ENCODE measurements at places on chromosomes 4 and X.

- no peak overlapping the region for H3K4me3 ChIP-seq
- H3K36me3 ChIP-seq: no peaks in the 10 kb centered on the region
- H3K27me3 ChIP-seq: no peaks in the 10 kb centered on the region
- H3K27ac ChIP-seq: no peak overlapping the region
- no peaks in the 10 kb centered on the region for H3K4me1 ChIP-seq
- DNase-seq: no peak
Observed at GRCh38 chr4:112073181-112073580, 72.1 kb upstream of the FAM241A start.

GRCh38 chr4:139647184-139647583 lies 18.4 kb upstream of the MGST2 start:
- H3K4me3 ChIP-seq: no peak overlapping the region
- no peaks in the 10 kb centered on the region for H3K4me1 ChIP-seq
- DNase-seq: no peak

DNA sequence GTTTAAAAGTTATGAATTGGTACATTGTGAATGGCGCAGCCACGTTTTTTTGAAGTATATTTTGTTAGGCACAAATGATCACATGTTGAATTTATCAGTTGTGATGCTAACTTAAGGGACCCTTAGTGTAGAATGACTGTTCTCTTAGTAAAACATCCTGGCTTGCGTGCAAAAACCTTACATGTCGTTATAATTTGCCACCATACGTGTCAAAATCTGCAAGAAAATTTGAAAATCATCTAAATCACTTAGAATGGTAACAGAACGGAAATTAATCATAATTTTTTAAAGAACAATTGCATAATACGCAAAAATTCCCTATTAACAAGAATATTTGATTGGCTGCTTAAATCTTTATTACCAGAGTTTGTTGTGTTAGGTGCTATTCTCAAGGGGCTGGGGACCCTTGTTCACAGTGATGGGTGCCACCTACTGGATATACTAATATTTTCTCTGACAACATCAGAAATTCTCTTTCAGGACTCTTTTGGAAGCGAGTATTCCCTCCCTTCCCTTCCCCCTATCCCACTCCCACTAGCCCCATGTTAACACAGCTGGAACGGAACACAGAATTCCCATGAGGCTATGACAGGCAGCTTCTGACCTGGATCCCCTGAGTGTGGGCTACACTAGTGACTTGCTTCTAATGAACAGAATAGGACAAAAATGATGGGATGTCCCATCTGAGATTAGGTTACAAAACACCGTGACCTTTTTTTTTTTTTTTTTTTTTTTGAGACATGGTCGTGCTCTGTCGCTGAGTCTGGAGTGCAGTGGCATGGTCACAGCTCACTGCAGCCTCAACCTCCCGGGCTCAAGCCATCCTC lies 71.8 kb downstream of the SUPT20HL2 start:
- H3K27ac ChIP-seq: no peak overlapping the region
- no peak for DNase-seq
- no peak overlapping the region for H3K4me3 ChIP-seq
- H3K36me3 ChIP-seq: no peaks in the 10 kb centered on the region
- no peaks in the 10 kb centered on the region for H3K4me1 ChIP-seq

GRCh38 chr4:55545151-55545550 lies 1.6 kb downstream of the CLOCK start:
- no peak for DNase-seq
- H3K27ac ChIP-seq: peak overlapping the region; percentile 95
- H3K4me3 ChIP-seq: peak overlapping the region; percentile 92
- H3K36me3 ChIP-seq: no peaks in the 10 kb centered on the region
- no peaks in the 10 kb centered on the region for H3K27me3 ChIP-seq
- H3K4me1 ChIP-seq: peaks cover 21% of the 10 kb centered on the region

DNA sequence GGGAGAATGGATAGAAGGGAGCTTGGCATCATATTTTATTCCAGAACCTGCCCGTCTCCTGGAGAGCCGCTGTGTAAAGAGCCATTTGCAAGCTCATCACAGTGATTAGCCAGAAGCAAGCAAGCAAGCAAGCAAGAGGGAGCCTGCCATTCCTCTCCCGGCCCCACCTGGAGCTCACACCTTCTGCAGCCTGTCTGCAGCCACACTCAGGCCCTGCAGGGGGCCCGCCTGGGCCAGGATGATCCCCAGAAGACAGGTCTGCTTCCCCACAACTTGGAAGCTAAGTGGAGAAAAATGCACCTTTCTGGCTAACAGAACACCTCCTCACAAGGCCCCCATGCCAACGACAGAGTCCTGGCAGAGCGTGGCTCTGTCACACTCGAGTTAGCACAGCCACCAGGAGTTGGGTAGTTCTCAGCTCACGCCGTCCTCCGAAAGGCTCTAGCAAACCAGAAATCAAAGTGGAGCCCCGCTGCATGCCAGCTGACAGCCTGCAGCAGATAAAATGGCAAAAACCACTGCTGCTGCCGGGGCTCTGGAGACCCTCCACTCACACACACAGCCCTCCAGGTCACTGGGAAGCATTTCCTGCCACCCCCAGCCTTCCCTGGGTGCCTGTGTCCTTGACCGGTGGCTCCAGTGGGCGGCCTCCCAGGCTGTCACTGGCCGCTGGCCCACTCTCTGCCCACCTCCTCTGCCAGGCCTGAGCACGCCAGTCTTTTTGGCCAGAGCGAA lies 54.9 kb downstream of the DCTD start:
- no peaks in the 10 kb centered on the region for H3K27me3 ChIP-seq
- DNase-seq: no peak
- no peaks in the 10 kb centered on the region for H3K4me1 ChIP-seq
- no peaks in the 10 kb centered on the region for H3K36me3 ChIP-seq
- no peak overlapping the region for H3K4me3 ChIP-seq

GRCh38 chr4:39834269-39834668 lies 136.3 kb downstream of the UBE2K start:
- no peak overlapping the region for H3K4me3 ChIP-seq
- no peak for DNase-seq
- no peaks in the 10 kb centered on the region for H3K27me3 ChIP-seq
- H3K27ac ChIP-seq: no peak overlapping the region
- H3K4me1 ChIP-seq: no peaks in the 10 kb centered on the region

DNA sequence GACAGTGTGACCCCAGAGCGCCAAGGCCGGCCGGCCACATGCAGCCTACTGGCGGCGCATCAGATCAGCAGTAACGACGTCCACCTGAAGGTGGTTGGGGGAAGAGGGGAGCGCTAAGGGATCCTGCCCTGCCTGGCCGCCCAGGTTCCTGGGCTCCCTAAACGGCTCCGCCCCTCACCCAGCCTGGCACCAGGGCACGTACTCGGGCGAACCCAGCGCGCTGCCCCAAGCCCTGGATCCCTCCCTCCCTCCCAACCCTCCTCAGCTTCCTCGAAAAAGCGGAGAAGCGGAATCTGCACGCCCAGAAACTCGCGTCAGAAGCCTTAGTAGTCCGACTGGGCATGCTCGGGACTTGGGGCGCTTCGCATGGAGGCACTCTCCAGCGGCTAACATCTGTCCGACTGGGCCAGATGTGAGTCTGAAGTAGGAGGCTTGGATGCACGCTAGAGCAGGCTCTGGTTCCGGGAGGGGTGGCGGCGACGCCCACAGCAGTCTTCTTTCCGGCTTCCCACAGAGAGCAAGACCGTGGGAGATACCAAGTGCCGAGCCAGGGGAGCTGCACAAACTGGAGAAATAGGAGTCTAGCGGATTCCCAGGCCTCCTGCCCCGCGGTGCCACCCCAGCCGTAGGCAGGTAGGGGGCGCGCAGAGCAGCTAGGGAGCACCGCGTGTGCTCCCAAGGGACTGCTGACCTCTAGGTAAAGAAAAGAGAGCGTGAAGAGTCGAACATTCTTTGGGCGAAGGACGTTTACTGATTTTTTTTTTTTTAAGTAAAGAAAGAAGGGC lies 114.3 kb upstream of the TEX13C start:
- no peaks in the 10 kb centered on the region for H3K36me3 ChIP-seq
- H3K4me1 ChIP-seq: no peaks in the 10 kb centered on the region
- DNase-seq: no peak
- H3K27me3 ChIP-seq: no peaks in the 10 kb centered on the region

DNA sequence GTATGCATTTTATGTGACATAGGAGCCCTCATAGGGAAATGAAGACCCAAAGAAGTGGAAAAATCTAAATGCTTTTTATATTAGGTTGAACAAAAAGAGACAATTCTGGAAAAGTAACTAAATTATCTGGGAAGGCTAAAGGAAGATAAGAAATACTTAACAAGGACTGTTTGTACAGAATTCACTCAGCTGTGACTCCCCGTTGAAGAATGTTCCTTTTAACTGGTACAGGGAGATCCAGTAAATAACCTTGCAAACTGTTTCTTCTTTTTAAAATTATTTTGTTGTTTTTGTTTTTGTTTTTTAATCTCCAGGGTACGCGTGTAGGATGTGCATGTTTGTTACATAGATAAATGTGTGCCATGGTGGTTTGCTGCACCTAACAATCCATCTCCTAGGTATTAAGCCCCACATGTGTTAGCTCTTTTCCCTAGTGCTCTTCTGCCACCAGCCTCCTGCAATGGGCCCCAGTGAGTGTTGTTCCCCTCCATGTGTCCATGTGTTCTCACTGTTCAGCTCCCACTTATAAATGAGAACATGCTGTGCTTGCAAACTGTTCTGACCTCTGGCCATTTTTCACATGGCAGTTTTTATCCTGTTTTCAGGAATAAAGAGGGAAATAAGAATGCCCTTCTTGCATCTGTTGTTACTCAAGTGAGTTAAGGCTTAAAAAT lies 81.7 kb downstream of the PWWP3B start:
- no peak overlapping the region for H3K27ac ChIP-seq
- H3K4me1 ChIP-seq: no peaks in the 10 kb centered on the region
- DNase-seq: no peak
- no peaks in the 10 kb centered on the region for H3K27me3 ChIP-seq
- H3K4me3 ChIP-seq: no peak overlapping the region
- H3K36me3 ChIP-seq: no peaks in the 10 kb centered on the region

GRCh38 chr4:69714086-69714485 lies 46.3 kb downstream of the SULT1B1 start:
- no peaks in the 10 kb centered on the region for H3K36me3 ChIP-seq
- DNase-seq: no peak
- H3K27ac ChIP-seq: no peak overlapping the region
- H3K4me1 ChIP-seq: no peaks in the 10 kb centered on the region
- no peak overlapping the region for H3K4me3 ChIP-seq

- no peaks in the 10 kb centered on the region for H3K36me3 ChIP-seq
- no peak for DNase-seq
- H3K27me3 ChIP-seq: no peaks in the 10 kb centered on the region
- H3K4me3 ChIP-seq: no peak overlapping the region
- no peak overlapping the region for H3K27ac ChIP-seq
Observed at GRCh38 chrX:46125111-46125510, 420.1 kb downstream of the ZNF674 start.

- H3K36me3 ChIP-seq: no peaks in the 10 kb centered on the region
- no peak overlapping the region for H3K27ac ChIP-seq
- H3K4me1 ChIP-seq: no peaks in the 10 kb centered on the region
Observed at GRCh38 chrX:69285881-69286564, 120.8 kb upstream of the PJA1 start.

DNA sequence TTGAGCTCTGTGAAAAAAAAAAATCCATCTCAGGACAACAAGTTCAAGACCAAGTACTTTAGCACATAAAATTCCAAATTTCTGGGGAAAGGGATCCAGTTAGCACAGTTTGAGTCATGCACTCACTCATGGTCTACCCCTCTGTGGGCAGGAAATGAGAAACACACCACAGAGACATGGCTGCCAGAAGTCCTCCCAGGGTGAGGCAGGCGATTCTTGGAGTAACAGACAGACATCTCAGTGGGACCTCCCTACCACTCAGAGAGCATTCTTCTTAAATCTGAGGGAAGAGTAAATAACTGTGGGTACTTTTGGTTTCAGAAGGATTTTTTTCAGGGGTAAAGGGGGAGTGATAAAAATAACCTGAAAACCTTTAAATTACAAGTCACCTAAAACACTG lies 14.1 kb downstream of the CXCL1 start:
- no peak overlapping the region for H3K4me3 ChIP-seq
- H3K27ac ChIP-seq: no peak overlapping the region
- no peak for DNase-seq
- no peaks in the 10 kb centered on the region for H3K36me3 ChIP-seq

GRCh38 chr4:175447016-175447415 lies 365.0 kb downstream of the GPM6A start:
- no peak overlapping the region for H3K27ac ChIP-seq
- H3K4me3 ChIP-seq: no peak overlapping the region
- no peak for DNase-seq
- no peaks in the 10 kb centered on the region for H3K4me1 ChIP-seq

DNA sequence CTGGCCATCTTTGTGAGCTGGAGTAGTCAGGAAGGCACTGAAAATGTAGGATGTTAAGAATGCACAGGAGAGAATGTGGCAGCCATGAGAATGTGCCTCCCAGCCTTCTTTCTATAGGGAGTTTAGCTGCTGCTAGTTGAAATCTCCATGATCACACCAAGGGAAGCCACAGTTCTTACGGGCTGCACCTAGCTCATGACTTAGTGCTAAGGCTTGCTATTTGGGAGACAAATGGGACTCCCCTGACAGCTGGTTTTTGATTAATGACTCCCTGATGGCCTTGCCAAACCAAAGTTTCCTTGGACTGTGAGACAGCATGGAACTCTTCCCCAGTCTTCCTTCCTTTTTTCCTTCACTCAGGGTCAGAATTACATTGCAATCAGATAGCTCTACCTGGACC lies 9.2 kb downstream of the CTSO start:
- H3K4me3 ChIP-seq: no peak overlapping the region
- DNase-seq: no peak

DNA sequence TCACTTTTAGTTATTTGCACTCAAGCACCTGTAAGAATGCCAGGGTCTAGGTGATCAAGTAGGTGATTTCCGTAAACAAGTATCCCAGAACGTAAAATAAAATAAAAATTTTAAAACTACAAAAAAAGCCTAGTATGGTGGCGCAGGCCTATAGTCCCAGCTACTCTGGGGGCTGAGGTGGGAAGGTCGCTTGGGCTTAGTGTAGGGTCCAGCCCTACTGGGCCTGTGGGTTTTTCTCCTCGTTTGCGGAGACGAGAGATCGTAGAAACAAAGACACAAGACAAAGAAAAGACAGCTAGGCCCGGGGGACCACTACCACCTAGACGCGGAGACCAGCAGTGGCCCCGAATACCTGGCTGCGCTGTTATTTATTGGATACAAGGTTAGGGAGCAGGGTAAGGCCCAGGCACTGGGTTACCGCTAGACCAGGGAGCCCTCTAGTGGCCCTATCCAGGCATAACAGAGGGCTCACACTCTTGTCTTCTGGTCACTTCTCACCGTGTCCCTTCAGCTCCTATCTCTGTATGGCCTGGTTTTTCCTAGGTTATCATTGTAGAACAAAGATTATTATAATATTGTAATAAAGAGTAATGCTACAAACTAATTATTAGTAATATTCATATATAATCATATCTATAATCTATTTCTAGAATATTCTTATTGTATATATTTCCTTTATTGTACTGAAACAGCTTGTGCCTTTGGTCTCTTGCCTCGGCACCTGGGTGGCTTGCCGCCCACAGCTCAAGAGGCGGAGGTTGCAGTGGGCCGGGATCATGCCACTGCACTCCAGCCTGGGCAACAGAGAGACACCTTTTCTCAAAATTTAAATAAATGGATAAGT lies 38.4 kb downstream of the SAGE1 start:
- H3K27ac ChIP-seq: no peak overlapping the region
- H3K27me3 ChIP-seq: no peaks in the 10 kb centered on the region
- DNase-seq: no peak

- no peaks in the 10 kb centered on the region for H3K36me3 ChIP-seq
- H3K4me3 ChIP-seq: no peak overlapping the region
- no peak overlapping the region for H3K27ac ChIP-seq
- no peaks in the 10 kb centered on the region for H3K27me3 ChIP-seq
- H3K4me1 ChIP-seq: no peaks in the 10 kb centered on the region
Observed at GRCh38 chrX:92249125-92249524, 469.9 kb downstream of the PCDH11X start.

- no peak overlapping the region for H3K27ac ChIP-seq
- no peaks in the 10 kb centered on the region for H3K4me1 ChIP-seq
- H3K36me3 ChIP-seq: no peaks in the 10 kb centered on the region
- H3K4me3 ChIP-seq: no peak overlapping the region
Observed at GRCh38 chr4:4260185-4260751, 12.2 kb upstream of the TMEM128 start.

Data from thoracic aorta (tissue), 2 donors.